ENCODE measurements at places on chromosomes 7 and 10.

DNA sequence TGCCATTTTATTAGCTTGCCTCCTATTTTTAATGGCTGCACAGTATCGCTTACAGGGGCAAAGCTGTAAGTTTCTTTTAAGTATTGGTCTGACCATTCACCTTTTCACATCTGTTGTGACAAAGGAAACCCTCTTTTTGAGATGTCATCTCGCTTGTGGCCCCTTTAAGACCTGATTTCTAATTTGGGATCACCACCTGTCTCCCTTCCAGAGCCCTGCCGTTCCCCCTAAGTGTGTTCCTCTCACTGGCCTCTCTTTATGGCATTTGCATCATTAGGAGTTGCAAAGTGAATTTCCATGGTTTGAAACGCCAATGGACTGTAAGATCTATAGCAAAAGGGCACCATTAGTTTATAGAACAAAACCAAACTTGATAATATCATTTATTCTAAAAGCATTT, 1.4 kb downstream of the EPDR1 start:
- no peak for DNase-seq

DNA sequence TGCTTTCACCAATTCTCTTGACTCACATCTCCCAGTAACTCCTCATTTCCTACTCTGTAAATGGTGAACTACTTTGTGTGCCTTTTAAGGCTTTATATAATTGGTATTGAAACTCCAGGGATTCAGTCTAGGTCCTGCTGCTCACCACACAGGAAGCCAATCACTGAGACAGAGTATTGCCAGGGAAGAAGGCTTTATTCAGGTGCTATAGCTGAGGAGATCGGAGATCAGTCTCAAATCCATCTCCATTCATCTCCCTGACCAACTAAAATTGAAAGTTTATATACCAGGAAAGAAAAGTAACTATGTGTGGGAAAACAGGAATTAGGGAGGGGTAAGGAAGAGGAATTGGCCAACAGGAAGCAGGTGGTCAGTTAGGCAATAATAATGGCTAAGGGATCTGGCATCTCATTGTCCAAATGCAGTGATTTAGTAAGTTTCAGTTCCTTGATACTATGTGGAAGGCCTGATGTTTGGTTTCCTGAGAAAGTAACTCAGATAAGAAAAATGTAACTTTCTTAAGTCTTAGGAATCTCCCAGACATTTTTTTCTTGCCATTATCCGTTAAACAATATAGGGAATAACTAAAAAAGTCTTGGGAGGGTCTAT, 10.2 kb upstream of the SDHAF3 start:
- DNase-seq = no peak

DNA sequence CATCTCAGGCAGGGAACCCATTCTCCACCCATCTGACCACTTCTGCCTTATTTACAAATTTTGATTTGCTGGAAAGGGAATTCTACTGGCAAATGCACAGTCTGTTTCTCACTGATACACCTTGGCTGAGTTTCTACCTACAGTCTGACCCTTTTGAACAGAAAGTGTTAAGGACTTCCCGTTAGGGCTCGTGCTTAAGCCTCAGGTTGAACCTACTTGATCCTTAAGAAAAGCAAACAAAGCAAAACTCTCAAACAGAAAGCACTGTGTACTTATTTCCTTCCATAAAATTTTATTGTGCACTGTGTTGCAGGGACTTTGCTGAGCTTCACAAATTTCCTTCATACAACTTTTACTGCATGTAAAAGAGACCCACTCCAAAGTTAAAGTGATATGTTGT, 367.8 kb downstream of the NRG3 start:
- DNase-seq = no peak

- DNase-seq = no peak
Measured at GRCh38 chr10:101052285-101052684, 9.5 kb upstream of the KAZALD1 start.

DNA sequence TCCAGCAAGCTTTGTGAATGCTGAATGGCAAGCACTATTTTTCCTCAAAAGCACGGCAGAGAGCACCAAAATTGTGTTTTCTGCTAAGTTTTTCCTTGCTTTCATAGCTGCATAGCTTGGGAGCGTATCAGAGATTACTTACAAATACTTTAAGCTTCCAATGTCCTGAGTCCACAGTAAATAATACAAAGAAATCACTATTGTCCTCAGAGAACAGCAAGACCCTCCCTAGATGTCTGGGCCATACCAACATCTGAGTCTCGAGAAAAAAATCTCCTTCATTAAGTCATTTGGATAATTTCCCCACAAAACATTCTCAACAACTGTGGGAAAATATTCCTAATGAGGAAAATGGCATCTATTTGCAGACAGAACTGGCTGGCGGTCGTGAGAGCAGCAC, 41.7 kb downstream of the SGMS1 start:
- no peak for DNase-seq

DNA sequence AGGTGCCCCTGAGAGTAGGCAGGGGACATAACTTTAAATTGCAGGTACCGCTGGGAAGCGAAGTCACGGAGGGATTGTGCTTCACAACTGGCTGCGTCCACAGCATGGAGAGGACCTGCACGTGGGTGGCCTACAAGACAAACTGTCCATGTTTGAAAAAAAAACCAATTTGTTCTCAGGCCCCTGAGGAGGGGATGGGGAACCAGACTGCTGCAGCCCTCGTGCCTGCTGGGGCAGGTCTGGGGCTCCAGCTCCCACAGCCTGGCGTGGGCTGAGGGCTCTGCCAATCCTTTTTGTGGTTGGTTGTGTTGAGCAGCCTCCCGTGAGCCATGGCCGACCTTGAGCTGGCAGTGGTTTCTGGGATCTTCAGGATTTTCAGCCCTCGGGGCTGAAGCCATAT, 9.7 kb downstream of the SFRP5 start:
- DNase-seq = no peak

DNA sequence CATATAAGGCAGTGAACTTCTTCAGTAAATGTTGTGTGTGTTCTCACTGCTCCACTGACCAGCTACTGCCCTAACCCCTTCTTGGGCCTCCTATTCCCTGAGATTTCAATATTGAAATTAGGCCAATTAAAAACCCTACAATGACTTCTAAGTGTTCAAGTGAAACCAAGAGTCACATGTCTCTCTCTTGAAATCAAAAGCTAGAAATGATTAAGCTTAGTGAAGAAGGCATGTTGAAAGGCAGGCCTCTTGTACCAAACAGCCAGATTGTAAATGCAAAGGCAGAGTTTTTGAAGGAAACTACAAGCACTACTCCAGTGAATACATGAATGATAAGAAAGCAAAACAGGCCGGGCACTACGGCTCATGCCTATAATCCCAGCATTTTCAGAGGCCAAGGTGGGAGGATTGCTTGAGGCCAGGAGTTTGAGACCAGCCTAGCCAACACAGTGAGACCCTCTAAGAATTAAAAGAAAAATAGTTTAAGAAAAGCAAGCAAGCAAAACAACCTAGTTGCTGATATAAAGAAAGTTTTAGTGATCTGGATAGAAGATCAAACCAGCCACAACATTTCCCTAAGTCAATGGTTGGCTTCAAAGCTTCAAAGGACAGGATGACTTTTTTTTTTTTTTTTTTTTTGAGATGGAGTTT, 22.3 kb downstream of the BRAF start:
- no peak for DNase-seq

DNA sequence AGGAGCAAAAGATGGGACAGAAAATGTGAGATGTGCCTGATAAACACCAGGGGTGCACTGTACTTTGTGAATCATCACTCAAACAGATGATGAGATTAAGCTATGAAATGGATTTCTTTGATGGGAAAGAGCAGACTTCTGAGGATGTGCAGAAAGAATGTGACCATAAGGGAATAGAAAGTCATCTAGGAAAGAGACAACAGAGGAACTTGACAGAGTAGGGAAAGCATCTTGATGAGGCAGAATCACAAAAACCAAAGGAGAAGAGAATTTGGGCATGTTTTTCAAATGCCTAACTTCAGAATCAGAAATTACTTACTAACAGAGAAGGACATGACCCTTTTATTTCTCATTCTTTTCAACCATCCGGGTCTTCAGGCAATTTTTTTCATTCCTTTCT, 82.4 kb upstream of the LRRTM3 start:
- no peak for DNase-seq

DNA sequence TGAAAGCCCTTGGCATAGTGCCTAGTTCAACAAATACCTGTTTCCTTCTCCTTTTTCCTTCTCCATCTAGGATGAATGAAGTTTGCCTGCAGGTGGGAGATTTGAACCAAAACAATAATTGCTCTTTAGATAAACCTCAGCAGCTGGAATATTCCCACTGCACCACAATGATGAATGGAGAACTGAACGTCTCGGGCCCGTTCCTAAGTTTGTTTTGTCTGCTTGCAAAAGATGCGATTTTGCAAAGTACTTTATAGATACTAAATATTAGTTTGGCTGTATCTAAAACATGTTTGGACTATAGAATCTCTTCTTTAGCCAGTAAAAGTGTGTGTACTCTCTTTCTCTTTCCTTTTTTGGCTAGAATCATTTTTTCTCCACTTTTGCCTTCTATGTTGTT, 75.8 kb upstream of the BMPER start:
- no peak for DNase-seq

DNA sequence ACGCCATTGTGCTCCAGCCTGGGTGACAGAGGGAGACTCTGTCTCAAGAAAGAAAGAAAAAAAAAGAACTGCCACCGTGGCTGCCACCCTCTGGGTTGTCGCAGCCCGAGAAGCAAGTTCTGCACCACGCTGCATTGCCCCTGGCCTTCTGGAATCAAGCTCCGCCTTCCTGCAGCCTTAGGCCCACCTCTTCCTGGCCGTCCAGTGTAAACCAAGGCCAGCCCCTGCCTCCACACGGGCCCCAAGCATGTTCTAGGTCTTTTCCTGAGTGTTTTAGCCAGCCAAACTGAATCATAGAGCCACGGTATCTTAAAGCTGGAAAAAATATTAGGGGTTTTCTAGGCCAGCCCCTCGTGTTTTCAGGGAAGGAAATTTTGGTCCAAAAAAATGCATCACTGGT, 188.9 kb downstream of the CCDC3 start:
- no peak for DNase-seq

- no peak for DNase-seq
Measured at GRCh38 chr7:30679664-30680063, 2.6 kb downstream of the CRHR2 start.

DNA sequence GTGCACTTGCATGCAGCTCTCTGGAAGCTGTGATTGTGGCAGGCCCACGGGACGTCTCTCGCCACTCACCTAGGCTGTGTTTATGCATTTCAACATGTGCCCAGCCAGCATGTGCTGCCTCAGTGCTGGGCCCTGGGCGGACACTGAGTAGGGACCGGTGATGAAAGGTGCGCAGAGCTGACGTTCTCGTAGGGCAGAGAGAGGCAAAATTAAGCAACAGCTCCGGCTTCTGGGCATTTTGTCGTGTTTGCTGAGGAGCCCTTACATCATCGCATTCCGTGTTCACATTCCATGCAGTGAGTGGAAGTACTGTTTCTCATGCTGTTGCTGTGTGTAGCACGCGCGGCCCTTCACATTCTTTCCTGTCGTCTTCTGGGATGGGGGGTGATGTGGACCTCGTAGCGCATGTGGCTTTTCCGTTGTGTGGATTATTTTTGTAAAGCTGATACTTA, 50.5 kb downstream of the PRF1 start:
- no peak for DNase-seq

DNA sequence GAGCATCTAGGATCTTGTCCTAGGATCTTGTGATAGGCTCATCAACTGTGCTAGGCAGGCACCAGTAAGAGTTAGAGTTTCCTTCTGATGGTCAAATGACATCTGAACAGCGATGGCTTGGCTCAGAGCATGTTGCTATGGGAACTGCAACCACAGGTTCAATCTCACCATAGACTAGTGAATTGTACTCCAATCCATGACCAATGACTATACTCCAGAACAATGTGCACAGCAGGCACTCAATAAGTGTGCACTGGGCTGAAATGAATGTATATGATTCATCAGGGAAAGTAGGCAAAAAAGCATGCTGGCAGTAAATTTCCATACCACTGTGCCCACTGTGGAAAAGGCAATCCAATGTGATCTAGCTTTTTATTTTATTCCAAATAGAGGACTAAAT, 163.6 kb upstream of the HPS1 start:
- DNase-seq = no peak

GRCh38 chr7:117350027-117350426, 27.2 kb upstream of the WNT2 start:
- no peak for DNase-seq

GRCh38 chr10:93548376-93549071, 17.9 kb upstream of the FFAR4 start:
- DNase-seq = no peak
